Kidney epithelial cell (primary cell): ENCODE measurements at places on chromosomes 2 and 18.
A peak's percentile ranks its signal among the peaks of the same experiment; 100 is the strongest.

- no peak for DNase-seq
Measured at GRCh38 chr2:26681656-26682055, 10.9 kb upstream of the KCNK3 start.

GRCh38 chr2:48249025-48249424 lies 280.9 kb upstream of the STON1 start:
- no peak for DNase-seq

DNA sequence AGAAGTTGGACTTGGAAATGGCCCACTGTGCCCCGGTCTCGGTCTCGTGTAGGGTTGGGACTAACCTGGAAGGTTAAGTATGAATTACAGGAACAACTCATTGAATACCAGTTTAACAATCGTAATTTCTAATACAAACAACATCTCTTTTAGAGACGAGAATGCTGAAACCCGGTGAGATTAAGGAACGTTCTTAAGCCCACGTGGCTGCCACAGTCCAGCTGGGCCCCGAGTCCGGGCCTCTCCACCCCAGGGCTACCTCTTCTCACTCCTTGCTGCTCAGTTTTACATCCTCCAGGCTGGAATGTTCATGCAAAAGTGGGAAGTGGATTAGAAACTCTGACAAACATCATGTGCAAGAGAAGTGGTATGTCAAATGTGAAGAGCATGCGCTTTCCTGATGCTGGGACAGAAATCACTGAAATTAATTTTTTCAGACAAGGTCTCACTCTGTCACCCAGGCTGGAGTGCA lies 29.4 kb downstream of the NGEF start:
- no peak for DNase-seq

GRCh38 chr2:197707316-197708213 lies 2.4 kb downstream of the MARS2 start:
- DNase-seq, result peak; percentile 16

- no peak for DNase-seq
Measured at GRCh38 chr2:115285416-115285815, 843.0 kb downstream of the DPP10 start.

DNA sequence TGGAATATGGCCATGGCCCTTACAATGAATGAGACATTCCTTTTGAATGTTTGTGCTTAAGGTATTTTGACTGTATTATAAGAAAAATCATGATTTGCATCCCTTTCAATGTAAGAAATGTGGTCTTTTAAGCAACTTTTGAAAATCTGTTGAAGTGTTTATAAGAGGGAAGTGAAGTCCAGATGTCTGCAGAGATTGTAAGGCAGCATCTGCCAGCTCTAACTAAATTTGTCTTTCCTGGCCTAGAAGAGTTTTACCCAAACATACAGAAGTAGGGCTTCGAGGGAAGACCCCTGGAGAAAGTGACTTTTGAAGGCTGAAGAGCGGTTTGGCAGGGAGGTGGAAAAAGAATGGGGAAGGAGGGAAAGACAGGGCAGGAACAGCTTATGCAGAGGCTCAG lies 12.2 kb downstream of the EML6 start:
- DNase-seq, result no peak

GRCh38 chr2:182241936-182242335 lies 184.9 kb downstream of the PDE1A start:
- no peak for DNase-seq

DNA sequence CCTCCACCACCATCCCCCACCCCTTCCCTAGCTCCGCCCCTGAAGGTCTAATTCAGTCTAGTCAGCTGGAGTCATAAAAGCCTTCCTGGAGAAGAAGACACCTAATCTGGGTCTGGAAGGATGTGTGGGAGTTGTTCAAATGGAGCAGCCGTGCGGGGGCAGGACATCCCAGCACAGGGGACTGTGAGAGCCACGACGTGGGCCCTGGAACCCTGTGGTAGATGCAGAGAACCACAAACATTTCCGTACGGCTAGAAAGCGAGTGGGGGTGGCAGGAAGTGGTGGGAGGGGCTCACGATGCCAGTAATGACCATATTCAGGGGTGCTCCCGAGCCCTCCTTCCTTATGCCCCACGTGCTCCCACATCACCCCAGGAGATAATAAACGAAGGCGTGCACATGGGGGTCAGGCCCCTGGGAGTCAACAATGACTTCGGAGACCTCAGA lies 20.9 kb upstream of the COL6A3 start:
- DNase-seq, result no peak

DNA sequence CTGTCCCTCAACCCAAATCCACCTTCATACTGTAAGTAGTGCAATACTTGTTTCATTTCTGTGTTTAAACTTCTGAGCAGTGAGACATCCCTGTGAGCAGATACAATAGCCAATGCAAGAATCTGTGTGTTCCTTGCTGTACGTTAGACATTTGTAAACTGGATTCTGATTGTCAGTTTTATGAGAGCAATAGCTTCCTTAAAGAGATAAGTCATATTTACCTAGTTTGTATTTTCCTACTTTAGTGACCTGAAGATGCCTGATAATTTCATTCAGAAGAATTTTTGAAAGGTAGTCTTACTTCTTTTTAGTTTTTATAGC lies 90.7 kb downstream of the DPP4 start:
- DNase-seq, result no peak

- DNase-seq, result no peak
Measured at GRCh38 chr2:67899187-67899586, 163.6 kb downstream of the C1D start.

- DNase-seq, result no peak
Measured at GRCh38 chr2:231199219-231199618, 788 bp downstream of the ARMC9 start.

GRCh38 chr2:107276034-107276433 lies 390.1 kb upstream of the ST6GAL2 start:
- DNase-seq, result no peak

DNA sequence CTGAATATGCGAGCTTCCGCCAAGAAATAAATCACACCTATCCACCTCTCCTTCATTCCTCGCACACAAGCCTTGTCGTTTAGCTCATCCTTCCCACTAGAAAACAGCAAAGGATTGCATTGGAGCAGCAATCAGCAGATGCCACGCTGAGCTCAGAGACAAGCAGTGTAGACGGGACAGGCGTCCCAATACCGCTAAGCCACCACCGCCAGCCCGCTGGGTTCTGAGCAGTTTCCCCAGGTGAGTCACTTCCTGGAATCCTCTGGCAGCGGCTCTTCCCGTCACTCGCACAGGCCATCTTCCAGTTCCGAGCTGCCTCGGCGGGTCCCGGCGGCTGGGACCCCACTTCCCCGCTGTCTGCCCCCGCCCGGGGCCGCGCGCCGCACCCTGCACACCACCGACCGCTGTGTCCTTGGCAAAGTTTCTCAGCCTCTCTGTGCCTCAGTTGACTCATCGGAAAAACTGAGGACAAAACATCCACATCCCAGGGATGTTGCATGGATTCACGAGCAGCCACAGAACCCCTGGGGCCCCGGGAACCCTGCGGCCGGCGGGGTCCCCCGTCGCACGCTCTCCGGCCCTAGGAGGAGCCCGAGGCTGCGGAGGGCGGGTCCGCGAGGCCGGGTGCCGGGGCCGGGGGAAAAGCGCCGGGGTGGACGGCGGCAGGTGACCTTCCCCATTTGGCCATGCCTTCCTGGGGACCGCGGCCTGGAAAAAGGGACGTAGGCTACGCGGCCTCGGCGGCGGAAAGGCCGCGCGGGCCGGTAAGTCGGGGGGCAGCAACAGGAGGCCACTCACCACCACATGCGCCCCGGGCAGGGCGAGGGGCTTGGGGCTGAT lies 573 bp downstream of the KDSR start:
- DNase-seq, result peak; percentile 37

DNA sequence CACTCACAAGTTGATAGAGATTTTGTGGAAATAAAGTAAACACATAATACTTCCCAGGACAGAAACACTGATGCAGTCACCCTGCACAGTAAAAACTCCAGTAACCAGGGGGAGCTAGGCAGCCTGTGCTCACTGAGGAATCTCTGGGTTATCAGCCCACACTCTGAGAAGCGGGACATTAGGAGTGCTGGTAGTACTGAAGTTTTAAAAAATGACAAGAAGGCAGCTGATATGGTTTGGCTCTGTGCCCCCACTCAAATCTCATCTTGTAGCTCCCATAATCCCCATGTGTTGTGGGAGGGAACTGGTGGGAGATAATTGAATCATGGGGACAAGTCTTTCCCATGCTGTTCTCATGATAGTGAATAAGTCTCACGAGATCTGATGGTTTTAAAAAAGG lies 31.4 kb downstream of the KCTD1 start:
- no peak for DNase-seq

GRCh38 chr2:42199626-42200025 lies 30.5 kb downstream of the EML4 start:
- DNase-seq, result no peak

- DNase-seq, result no peak
Measured at GRCh38 chr2:150212722-150213171, 274.7 kb downstream of the RND3 start.

DNA sequence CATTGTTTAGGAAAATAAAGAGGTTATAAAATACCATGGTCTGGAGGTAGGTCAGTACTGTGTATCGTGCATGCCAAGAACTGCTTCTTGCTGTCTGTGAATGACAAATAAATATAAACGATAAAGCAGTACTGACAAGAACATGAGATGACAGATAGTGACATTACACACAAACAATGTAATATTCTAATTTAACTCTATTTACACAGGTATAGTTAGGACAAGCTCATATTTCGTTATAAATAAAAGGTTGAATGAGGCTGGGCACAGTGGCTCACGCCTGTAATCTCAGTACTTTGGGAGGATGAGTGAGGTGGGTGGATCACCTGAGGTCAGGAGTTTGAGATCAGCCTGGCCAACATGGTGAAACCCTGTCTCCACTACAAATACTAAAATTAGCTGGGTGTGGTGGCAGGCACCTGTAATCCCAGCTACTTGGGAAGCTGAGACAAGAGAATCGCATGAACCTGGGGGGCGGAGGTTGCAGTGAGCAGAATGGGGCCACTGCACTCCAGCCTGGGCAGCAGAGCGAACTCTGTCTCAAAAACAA lies 14.7 kb upstream of the GPR75 start:
- DNase-seq, result no peak

DNA sequence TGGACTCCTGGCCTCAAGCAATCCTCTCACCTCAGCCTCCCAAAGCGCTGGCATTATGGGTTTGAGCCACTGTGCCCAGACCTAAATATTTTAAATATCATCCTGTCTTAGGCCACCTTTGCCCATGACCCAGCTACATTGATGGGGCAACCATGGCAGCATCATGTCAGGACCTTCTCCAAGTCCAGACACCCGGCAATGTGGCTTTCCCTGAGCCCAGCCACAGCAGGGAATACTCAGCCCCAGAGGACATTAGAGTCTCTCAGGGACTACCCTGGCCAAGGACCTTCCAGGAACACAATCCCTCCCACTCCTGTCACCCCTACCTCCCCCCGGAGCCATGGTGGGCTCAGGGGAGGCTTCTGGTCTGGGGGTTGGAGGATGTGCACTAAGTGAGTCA lies 72.8 kb downstream of the SMAD7 start:
- no peak for DNase-seq

DNA sequence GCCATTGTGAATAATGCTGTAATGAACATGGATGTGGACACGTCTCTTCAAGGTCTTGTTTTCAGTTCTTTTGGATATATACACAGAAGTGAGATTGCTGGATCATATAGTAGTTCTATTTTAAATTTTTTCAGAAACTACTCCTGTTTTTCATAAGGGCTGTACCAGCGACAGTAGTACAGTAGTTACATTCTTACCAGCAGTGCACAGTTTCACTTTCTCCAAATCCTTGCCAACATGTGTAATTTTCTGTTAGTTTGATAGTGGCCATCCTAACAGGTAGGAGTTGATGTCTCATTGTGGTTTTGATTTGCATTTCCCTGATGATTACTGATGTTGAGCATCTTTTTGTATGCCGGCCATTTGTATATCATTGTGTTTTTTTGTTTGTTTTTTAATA lies 81.7 kb downstream of the EPC2 start:
- DNase-seq, result no peak

DNA sequence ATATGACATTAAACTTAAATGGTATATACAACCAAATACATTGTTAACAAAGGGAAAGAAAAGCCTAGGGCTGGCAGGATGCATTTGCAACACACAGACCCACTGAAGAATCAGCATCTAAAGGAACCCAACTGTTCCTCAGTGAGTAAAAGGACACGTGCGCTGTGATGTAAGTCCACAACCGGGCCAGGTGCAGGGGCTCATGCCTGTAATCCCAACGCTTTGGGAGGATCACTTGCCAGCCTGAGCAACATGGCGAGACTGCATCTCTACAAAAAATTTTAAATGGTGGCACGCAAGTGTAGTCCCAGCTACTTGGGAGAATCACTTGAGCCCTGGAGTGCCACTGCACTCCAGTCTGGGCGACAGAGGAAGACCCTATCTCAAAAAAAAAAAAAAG lies 3.9 kb downstream of the DTNB start:
- DNase-seq, result no peak

GRCh38 chr2:235669269-235669831 lies 175.5 kb downstream of the AGAP1 start:
- DNase-seq, result no peak

DNA sequence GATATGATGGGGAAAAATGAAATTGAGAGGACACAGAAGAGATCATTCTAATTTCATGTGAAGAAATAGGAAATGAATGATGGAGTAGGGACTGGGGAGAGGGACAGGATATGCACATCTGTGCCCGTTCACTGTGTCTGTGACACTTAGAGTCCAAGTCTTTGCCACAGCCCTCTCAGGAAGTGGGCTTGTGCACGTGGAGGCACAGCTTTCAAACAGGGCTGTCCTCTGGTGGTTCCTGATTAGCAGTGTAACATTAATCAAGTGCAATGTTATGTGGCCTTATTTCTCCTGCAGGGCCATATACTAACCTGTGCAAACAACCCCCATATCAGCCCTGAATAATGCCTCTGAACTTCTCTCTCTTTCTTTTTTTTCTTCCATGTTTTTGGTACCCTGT lies 312.2 kb upstream of the FAM98A start:
- no peak for DNase-seq

DNA sequence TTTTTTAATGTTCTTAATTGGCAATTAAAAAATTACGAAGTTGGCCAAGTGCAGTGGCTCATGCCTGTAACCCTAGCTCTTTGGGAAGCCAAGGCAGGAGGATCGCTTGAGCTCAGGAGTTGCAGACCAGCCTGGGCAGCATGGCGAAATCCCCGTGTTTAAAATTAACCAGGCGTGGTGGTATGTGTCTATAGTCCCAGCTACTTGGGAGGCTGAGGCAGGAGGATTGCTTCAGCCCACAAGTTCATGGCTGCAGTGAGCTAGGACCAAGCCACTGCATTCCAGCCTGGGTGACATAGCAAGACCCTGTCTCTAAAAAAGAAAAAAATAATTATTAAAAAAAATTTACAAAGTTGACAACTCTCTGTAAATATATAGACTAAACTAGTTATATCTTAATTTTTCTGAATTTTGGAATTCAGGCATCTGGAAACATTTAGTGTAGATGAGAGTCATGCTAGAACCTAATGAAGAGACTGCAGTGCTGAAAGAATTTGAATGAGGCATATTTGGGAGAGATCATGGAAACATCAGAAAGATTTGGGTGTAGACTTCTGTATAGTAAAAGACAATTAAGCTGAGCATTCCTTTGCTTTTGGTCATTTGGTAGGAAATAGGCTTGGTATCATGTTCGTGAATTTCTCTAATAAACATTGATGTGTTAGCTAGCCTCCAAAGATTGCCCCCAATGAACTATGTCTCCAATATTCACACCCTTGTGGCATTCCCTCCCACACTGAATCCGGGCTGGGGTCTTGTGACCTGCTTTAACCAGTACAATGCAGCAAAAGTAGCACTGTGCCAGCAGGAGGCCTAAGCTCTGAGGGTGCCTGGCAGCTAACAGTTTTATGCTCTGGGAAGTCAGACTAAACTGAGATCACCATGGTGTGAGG lies 4.2 kb upstream of the ROCK1 start:
- DNase-seq, result no peak
